ENCODE measurements at places on chromosomes 3 and 15.

DNA sequence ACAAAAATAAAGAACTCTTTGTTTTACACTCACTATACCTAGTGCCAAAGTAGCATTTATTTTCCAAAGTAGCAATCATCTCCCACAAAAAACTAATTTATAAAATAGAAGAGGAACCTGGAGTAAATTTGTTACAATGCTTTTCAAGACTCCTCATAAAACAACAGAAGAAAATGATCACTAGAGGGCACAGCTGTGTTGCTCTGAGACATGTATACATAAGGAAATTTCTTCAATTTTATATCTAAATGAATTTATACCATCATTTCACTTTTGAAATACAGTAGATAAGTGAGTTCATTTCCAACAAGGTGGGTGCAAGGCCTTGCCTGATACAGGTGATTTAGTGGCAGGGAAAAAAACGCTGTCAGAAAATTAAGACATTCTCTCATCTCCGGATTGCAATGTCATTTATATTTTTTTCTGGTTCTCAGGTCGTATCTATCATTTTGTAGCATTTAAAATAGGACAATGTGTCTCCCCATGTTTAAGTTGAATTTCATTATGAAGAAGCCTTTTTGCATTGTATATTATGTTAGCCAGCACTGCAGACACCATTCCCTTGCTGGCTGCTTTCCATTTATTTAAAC is 25.3 kb upstream of the ARHGEF26 start:
- DNase-seq, result no peak

GRCh38 chr3:54131890-54132289 is 9.5 kb downstream of the CACNA2D3 start:
- no peak for DNase-seq

DNA sequence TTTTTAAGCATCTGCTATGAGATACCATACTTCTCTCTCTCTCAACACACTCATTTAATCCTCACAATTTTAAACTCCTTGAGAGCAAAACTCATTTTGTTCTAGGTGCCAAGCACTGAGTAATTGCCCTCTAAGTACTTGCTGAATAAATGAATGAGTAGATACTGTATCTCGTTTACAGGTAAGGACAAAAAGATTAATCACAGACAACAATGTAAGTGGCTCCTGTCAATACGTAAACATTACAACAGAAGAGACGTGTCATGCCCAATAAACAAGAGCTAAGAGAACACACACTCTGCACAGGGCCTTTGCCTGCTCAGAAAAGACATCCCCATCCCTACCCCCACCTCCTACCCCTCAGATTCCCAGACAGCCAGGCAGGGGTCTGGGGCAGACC is 59.8 kb downstream of the CHSY1 start:
- DNase-seq, result no peak

GRCh38 chr3:123387532-123387931 is 61.4 kb downstream of the ADCY5 start:
- DNase-seq, result no peak

DNA sequence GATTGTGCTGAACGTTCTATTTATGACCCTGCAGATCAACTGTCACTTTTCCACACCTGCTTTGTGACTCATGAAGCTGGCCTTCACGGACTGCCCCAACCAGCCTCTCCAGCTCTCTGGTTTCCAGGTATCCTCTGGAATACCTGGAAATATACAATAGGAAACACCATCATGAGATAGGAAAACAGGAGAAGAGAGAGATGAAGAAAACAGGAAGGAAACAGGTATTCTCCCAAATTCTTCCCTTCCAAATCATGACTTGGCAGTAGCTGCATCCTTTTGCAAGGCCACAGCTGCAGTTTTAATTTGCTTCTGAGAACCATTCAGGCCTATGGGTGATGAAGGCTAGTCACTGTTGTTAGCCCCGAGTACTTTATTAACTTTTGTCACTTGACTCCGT is 909.1 kb downstream of the EPHA3 start:
- no peak for DNase-seq

- no peak for DNase-seq
Measured at GRCh38 chr3:195896361-195897080, 11.8 kb downstream of the TNK2 start.

GRCh38 chr3:84789961-84790360 is 168.8 kb upstream of the CADM2 start:
- DNase-seq, result no peak
